ENCODE measurements at places on chromosomes 13 and 19. TPM values are rescaled to one million over a fixed set of nuclear protein-coding genes. Genes with fewer than 3 reads are reported as not detected.
A peak's percentile ranks its signal among the peaks of the same experiment; 100 is the strongest.

The CEBPA gene
- total RNA-seq = 1.3 TPM

The PSG1 gene
- total RNA-seq = not detected

The HTR2A gene
- not detected for total RNA-seq

The ZNF606 gene
- 8.9 TPM for total RNA-seq

The ZNF729 gene
- not detected for total RNA-seq

The UNC13A gene
- total RNA-seq = not detected

The KLF1 gene
- 0.89 TPM for total RNA-seq

The FGF9 gene
- not detected for total RNA-seq

GRCh38 chr19:56633021-56633420, 9.9 kb upstream of the SMIM17 start:
- H3K36me3 ChIP-seq = peaks cover 22% of the 10 kb centered on the region
- no peak overlapping the region for H3K4me3 ChIP-seq

DNA sequence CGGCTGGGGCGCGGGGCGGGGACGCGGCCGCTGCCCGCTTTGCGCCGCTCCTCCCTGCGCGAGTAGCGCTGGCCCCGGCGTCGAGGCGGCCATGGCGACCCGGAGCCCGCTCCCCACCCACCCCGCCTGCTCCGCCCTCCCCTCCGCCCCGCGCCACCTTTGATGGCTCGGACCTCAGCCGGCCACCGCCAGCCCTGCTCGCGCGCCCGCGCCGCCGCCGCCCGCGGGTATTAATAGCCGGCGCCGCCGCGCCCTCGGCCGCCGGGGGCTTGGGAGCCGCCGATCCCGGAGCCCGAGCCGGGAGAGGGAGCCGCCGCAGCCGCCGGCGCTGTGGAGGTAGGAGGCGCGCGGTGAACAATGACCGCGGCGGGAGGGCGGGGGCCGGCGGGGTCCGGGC, 261 bp downstream of the FARP1 start:
- H3K4me3 ChIP-seq = no peak overlapping the region
- H3K27me3 ChIP-seq = peaks cover 38% of the 10 kb centered on the region
- H3K36me3 ChIP-seq = no peaks in the 10 kb centered on the region
- no peaks in the 10 kb centered on the region for H3K4me1 ChIP-seq
- H3K27ac ChIP-seq = no peak overlapping the region

DNA sequence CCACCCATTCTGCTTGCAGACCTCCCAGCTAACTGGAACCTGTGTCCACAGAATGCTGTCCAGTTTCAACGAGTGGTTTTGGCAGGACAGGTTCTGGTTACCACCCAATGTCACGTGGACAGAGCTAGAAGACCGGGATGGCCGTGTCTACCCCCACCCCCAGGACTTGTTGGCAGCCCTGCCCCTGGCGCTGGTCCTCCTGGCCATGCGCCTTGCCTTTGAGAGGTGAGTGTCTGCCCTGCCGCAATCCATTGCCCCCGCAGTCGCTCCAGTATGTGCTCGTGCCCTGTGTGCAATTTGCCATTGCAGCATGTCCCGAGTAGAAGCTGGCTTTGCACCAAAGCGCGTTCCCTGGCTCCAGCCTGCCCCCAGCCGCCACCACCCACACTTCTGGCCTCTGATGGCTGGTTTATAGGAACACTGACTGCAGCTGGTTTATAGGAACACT, 41.9 kb downstream of the CERS4 start:
- H3K4me3 ChIP-seq = no peak overlapping the region
- H3K4me1 ChIP-seq = peaks cover 17% of the 10 kb centered on the region
- H3K27ac ChIP-seq = no peak overlapping the region
- H3K36me3 ChIP-seq = peaks cover 8% of the 10 kb centered on the region

DNA sequence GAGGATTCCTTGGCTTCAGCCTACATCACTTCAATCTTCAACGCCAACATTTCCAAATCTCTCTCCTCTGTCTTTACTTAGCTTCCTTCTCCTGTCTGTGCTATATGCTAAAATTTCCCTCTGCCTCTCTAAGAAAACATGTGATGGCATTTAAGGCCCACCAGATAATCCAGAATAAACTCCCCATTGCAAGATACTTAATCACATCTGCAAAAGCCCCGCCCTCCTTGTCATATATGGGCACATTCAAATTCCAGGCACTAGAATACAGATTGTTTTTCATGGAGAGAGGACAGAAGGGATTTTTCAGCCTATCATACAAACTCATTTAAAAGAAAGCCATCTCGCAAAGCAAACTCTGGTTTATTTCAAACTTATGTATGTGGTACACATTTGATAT, 16.2 kb downstream of the ARGLU1 start:
- H3K4me3 ChIP-seq = no peak overlapping the region
- DNase-seq = no peak
- H3K27me3 ChIP-seq = no peaks in the 10 kb centered on the region
- peak overlapping the region; percentile 2 for H3K27ac ChIP-seq
- peaks cover 39% of the 10 kb centered on the region for H3K4me1 ChIP-seq

GRCh38 chr13:90068658-90069057, 1278.8 kb upstream of the MIR17HG start:
- no peak overlapping the region for H3K27ac ChIP-seq
- H3K4me3 ChIP-seq = no peak overlapping the region
- no peaks in the 10 kb centered on the region for H3K36me3 ChIP-seq
- H3K27me3 ChIP-seq = no peaks in the 10 kb centered on the region
- no peak for DNase-seq

- no peaks in the 10 kb centered on the region for H3K36me3 ChIP-seq
- H3K4me3 ChIP-seq = no peak overlapping the region
- H3K4me1 ChIP-seq = no peaks in the 10 kb centered on the region
- peaks cover 23% of the 10 kb centered on the region for H3K27me3 ChIP-seq
Observed at GRCh38 chr13:33352041-33352440, 66.5 kb upstream of the STARD13 start.

DNA sequence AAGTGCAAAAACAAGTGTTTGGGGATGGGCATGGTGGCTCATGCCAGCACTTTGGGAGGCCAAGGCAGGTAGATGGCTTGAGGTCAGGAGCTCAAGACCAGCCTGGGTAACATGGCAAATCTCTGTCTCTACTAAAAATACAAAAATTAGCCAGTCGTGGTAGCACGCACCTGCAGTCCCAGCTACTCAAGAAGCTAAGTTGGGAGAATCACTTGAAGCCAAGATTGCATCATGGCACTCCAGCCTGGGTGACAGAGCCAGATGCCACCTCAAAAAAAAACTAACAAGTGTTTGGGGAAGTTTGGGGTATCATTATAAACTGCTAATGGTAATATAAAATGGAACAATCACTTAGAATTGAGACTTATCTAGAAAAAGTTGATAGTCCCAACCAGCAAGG, 24.6 kb downstream of the XPO4 start:
- no peaks in the 10 kb centered on the region for H3K27me3 ChIP-seq
- H3K4me1 ChIP-seq = peaks cover 30% of the 10 kb centered on the region
- no peak for DNase-seq
- peaks cover 9% of the 10 kb centered on the region for H3K36me3 ChIP-seq

GRCh38 chr13:90156390-90156789, 1191.1 kb upstream of the MIR17HG start:
- no peaks in the 10 kb centered on the region for H3K4me1 ChIP-seq
- H3K27ac ChIP-seq = no peak overlapping the region

DNA sequence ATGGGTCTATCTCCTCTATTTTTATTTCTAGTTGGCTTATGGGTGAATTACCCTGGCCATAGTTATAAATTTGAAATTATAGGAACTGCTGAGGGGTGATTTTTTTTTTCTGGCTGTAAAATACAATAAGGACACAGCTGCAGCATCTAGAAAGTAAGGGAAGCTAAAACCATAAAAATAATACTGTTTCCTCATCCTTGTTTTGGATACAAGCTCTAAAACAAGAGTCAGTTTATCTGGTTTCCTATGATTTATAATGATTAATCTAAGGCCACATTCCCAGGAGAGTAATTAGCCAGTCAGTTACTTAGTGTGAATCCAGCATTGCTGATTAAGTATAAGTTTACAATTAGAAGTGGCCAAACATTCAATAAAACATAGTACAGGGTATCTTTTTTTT, 219.1 kb upstream of the NBEA start:
- H3K4me1 ChIP-seq = no peaks in the 10 kb centered on the region
- no peaks in the 10 kb centered on the region for H3K27me3 ChIP-seq
- no peak for DNase-seq

- no peaks in the 10 kb centered on the region for H3K27me3 ChIP-seq
- H3K4me1 ChIP-seq = no peaks in the 10 kb centered on the region
- H3K4me3 ChIP-seq = no peak overlapping the region
- DNase-seq = no peak
Observed at GRCh38 chr13:94249512-94249911, 230.0 kb downstream of the DCT start.

- H3K36me3 ChIP-seq = no peaks in the 10 kb centered on the region
- H3K27ac ChIP-seq = no peak overlapping the region
- DNase-seq = no peak
Observed at GRCh38 chr13:79810669-79811068, 329.7 kb downstream of the NDFIP2 start.

DNA sequence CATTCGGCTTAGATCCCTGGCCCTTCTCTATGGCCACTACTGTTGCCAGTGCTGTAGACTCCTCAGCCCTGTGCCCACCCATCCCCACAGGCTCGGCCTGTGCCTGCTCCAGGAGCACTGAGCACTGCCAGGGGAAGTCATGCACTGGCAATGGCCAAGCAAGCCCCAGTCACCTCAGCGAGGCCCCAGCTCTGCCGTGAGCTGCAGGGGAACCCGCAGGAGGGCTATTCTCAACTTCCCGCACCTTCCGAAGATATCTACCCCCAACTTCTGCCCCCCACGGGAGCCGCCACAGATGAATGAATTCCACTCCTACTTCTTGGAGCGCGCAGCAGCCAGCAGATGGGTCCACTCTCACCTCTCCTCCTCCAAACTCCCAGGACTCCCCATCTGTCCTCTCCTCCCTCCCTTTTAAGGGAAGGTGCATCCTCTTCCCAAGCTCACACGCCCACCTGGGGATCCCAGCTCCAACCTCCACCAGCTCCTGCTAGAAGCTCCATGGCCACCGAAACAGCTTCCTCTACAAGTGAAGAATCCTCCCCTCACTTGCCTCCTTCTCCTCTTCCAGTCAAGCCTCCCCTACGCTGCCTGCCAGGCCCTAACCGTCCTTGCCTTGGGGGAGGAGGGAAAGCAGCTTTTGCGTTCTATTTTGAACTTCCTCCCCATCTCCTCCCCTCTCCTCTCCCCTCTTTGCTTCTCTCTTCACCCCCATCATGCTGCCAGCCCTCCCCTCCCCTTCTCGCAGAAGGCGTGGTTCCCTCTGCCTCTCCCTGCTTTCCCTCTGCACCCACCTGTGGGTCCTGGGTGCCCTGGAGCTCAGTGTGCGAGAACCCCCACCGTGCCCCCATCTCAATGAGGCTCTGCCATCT, 52.2 kb downstream of the PEPD start:
- DNase-seq = no peak
- H3K36me3 ChIP-seq = no peaks in the 10 kb centered on the region
- no peaks in the 10 kb centered on the region for H3K27me3 ChIP-seq
- H3K4me3 ChIP-seq = no peak overlapping the region
- peak overlapping the region; percentile 32 for H3K27ac ChIP-seq

GRCh38 chr13:48656608-48657007, 2.9 kb downstream of the CYSLTR2 start:
- peaks cover 40% of the 10 kb centered on the region for H3K4me1 ChIP-seq
- no peak overlapping the region for H3K4me3 ChIP-seq
- peak overlapping the region; percentile 11 for H3K27ac ChIP-seq
- H3K36me3 ChIP-seq = no peaks in the 10 kb centered on the region
- no peaks in the 10 kb centered on the region for H3K27me3 ChIP-seq

DNA sequence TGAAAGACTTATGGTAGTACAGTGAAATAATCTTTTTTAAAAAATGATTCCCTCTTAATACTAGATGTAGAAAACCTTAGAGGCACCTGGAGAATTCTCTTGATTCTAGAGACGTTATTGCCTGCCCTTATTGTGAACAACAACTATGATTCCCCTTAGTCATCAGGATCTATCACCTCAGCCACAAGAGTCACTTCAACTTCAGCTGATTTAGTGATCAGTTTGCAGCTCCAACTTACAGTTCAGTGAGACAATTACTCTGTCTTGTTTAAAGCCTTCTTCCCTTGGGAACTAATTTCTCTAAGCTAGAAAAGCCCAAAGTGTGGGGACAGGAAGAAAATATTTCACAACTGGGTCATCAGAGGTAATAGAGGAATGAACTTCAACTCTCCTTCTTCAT, 254.3 kb upstream of the SLITRK1 start:
- no peaks in the 10 kb centered on the region for H3K36me3 ChIP-seq
- DNase-seq = no peak
- H3K4me3 ChIP-seq = peak overlapping the region; percentile 76
- H3K4me1 ChIP-seq = peaks cover 27% of the 10 kb centered on the region
- H3K27ac ChIP-seq = peak overlapping the region; percentile 78

GRCh38 chr13:39210961-39211534, 172.8 kb downstream of the NHLRC3 start:
- DNase-seq = no peak
- no peak overlapping the region for H3K27ac ChIP-seq
- no peak overlapping the region for H3K4me3 ChIP-seq
- H3K36me3 ChIP-seq = no peaks in the 10 kb centered on the region
- H3K27me3 ChIP-seq = no peaks in the 10 kb centered on the region

- peaks cover 44% of the 10 kb centered on the region for H3K4me1 ChIP-seq
- no peak for DNase-seq
- no peak overlapping the region for H3K27ac ChIP-seq
- H3K4me3 ChIP-seq = no peak overlapping the region
Observed at GRCh38 chr19:55672418-55672817, 2.6 kb upstream of the EPN1 start.

GRCh38 chr13:99403458-99403971, 96.3 kb upstream of the GPR183 start:
- peak; percentile 83 for DNase-seq
- peak overlapping the region; percentile 55 for H3K4me3 ChIP-seq
- peaks cover 32% of the 10 kb centered on the region for H3K4me1 ChIP-seq
- H3K27ac ChIP-seq = peak overlapping the region; percentile 50

DNA sequence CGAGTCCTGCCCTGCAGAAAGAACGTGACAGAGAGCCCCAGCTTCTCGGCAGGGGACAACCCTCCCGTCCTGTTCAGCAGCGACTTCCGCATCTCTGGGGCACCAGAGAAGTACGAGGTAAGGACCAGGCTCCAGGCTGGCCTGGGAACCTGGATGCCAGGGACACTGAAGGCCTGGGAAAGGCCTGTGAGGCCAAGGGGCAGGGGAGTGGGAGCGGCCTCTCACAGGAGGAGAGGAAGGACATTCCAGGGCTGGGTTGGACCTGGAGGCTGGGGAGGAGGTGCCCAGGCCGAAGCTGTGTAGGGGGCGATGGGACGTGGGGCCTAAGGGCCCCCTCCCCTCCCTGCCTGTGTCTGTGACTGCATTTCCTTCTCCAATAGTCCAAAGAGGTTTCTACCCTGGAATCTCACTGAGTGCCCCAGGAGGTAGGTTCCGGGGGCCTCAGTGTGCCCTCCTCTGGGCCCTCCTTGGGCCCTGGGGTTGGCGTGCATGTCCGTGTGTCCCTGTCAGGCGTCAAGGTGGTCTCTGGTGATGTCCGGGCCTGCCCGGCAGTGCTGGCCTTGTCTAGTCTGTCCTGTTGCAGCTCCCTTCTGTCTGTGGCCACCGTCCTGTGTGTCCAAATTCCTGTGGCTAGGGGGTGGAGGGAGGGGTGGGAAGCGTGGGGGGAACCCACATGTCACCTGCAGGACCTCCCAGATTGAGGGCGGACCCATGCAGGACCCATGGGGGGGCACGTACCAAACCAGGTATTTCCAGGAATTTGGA, 16.9 kb upstream of the CD22 start:
- no peak for DNase-seq
- H3K4me1 ChIP-seq = peaks cover 4% of the 10 kb centered on the region
- H3K4me3 ChIP-seq = no peak overlapping the region

- no peaks in the 10 kb centered on the region for H3K4me1 ChIP-seq
- no peak overlapping the region for H3K27ac ChIP-seq
- no peaks in the 10 kb centered on the region for H3K36me3 ChIP-seq
- H3K27me3 ChIP-seq = peaks cover 18% of the 10 kb centered on the region
- no peak overlapping the region for H3K4me3 ChIP-seq
- DNase-seq = no peak
Observed at GRCh38 chr19:5397804-5398692, 57.2 kb upstream of the ZNRF4 start.
